ENCODE measurements at places on chromosomes 6 and 20.

- no peak for DNase-seq
Observed at GRCh38 chr6:116667623-116668022, 943 bp downstream of the ZUP1 start.

GRCh38 chr6:106079961-106080762 is 6.0 kb upstream of the PRDM1 start:
- no peak for DNase-seq

DNA sequence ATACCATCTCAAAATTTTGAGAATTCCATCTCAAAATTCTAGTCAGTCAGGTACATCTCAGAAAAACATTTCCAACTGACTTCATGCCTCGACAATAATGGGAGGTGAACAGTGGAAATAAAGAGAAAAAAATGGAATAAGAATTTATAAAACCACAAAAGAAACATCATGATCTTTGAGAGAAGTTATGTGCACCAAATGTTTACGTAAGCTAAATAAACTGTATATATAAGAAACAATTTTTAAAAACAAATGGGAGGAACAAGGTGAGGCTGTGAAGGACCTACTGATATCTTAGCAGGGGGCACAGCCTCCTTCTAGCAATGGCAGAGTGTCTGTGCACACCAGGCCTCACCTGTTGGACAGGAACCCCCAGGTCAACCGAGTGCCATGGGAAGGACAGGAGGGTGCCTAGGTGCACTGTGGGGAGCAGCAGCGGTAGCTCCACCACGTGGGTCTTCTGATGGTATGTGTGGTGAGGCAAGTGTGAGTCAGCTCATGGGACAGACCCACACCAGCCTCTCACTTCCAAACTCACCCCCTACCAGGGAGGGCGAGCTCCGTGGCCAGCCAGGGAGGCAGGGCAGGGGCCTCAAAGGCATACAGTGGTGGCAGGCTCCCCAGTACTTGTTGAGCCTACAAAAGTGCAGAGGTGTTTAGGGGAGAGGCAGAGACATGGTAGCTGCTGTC is 23.2 kb downstream of the DIDO1 start:
- DNase-seq: no peak

GRCh38 chr6:154258064-154258757 is 98.4 kb downstream of the IPCEF1 start:
- DNase-seq: no peak

DNA sequence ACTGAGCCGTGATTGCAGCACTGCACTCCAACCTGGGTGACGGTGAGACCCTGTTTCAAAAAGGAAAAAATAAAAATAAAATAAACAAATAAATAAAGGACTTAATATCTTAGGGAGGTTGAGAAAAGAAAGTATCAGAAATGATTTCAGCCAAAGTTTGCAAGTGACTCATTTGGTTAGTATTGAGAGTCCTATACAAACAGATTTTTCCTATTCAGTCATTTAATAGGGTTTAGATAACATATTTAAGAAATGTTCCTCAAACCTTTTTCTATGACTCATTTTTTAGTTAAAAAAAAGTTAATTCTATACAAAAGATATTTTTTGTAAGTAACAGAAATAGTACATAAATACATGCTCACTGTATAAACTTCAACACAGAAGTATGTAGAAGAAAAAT is 235.1 kb downstream of the GJA1 start:
- DNase-seq: no peak

GRCh38 chr6:134176264-134176975 is 124.0 kb upstream of the SLC2A12 start:
- no peak for DNase-seq

DNA sequence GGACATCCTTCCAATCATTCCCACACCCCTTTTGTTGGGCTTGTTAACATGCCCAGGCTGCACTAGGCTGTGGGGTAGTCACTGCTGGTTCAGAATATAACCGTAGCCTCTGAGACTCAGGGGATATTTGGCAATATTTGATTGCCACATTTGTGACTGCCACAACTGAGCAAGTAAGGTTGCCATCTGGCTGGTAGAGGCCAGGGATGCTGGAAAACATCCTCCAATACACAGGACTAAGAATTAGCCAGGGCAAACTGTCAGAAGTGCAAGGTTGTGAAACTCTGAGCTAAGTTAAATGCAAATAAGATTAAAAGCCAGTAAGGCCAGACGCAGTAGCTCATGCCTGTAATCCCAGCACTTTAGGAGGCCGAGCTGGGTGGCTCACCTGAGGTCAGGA is 112.0 kb downstream of the ZMYND8 start:
- DNase-seq: no peak

DNA sequence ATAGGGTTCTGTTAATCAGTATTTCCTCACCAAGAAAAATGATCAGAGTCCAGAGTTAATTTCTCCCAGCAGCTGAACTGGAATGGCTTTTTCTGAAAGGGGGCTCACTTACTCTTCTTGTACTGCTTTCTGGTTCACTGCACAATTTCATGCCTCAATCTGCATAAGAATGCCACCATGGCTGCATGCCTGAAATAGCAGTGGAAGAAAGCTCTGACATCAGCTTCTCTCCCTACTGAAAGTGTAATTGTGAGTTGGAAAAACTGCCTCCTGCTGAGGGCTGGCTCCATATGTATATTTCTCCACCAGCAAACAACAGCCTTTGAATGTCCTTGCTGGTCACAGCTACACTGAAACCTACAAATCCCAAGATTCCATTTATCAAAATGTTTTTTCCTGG is 1027.2 kb upstream of the GJE1 start:
- DNase-seq: no peak

DNA sequence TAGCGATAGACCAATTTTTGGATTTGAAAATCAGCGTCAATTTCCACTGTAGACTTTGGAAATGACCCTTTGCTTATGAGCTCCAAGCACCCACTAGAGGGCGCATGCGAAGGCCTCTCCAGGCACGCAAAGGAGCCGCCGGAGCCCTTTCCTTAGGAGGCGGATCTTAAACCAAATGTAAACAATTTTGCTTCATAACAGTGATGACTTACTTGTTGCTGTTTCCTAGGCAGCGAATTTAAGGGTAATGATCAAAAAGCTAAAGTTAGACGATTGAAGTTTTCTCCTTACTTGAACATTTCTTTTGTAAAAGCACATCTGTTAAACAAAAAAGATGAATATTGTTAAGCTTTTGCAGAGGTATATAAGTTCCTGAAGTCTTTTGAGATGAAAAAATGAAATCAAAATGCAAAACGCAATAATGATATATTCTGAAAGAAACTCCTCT is 29.2 kb upstream of the EXOC2 start:
- peak; percentile 77 for DNase-seq

DNA sequence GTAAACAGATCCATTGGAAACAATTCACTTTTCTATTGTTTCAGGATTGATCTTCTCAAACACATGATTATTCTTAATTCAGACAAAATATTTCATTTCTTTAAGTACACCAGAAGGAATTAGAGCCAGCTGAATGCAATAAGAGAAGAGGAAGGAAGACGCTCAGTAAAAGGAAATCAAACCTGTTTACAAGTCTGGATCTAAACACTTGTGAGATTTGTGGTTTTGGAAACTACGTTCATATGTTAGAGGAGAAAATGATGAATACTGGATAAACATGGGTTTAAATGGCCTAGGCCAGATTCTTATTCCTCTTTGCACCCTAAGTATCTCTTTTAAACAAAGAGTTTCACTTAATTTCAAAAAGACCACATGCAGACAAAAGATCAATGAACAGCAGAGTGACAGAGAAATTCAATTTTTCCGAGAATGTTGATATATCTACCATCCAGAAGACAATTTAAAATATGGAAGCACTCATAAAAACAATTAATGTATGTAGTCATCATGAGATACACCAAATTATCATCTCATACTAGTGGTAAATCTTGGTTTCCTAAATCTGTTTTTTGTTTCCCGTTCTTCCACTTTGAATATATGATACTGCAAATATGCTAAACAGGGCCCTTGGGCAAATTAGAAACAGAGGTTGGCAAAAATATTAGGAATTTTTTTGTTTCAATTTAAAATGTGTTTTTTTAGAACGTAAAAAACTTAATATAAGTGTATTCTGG is 703.5 kb upstream of the CITED2 start:
- DNase-seq: no peak

- DNase-seq: no peak
Observed at GRCh38 chr6:138293428-138294395, 75.4 kb upstream of the PBOV1 start.

GRCh38 chr6:88428068-88428467 is 261.9 kb upstream of the CNR1 start:
- no peak for DNase-seq

DNA sequence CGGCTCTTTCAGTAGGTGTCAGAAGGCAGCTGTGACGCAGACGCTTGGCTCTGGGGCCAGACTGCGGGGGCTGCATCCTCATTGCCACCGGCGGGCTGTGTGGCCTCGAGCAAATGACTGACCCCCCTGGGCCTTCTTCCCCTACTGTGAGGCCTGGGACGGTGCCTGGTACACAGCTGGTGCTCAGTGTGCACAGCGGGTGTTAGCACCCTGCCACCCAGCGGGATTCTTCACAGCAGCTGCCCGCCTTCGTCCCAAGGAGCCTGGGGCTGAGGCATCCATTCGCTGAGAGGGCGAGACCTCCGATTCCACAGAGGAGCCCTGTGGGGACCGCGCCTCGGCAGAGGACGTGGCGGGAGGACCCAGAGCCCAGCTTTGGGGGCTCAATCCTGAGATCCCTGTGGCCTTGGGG is 10.6 kb downstream of the SLCO4A1 start:
- DNase-seq: no peak

DNA sequence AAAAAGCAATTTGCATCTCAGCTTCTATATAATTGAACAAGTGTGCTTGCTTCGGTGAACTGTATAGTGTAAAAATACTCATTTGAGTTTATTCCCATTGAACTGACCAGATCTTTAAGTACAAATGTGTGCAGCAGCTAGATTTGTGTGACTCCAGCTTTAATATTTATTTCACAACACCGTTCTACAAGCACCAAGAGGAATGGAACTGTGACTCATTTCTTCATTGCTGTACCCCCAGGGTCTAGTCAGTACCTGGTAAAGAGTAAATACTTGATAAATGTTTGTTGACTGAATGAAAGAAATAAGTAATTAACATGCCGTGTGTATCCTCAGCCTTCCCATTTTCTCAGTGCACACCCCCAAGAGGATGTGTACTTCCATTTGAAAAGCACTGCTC is 464.8 kb downstream of the CBLN4 start:
- DNase-seq: no peak

DNA sequence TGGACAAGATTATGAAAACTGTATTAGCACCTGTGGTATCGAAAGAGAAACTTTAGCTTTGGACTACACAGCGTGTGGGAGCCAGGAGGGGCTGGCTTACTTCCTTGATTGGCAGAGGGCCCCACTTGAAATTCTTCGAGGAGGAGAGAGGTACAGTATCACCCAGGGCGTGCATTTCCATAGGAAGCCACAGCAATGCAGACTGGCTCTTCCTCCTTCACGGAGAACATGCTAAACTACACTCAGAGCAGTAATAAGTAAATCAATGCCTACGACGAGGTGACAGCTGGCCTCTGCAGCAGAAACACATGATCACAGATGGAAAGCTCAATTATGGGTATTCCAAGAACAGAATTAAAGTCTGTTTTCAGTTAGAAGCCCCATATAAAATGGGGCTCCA is 44.2 kb downstream of the MYLK4 start:
- DNase-seq: no peak

- DNase-seq: no peak
Observed at GRCh38 chr20:53154540-53154939, 182.4 kb downstream of the TSHZ2 start.

DNA sequence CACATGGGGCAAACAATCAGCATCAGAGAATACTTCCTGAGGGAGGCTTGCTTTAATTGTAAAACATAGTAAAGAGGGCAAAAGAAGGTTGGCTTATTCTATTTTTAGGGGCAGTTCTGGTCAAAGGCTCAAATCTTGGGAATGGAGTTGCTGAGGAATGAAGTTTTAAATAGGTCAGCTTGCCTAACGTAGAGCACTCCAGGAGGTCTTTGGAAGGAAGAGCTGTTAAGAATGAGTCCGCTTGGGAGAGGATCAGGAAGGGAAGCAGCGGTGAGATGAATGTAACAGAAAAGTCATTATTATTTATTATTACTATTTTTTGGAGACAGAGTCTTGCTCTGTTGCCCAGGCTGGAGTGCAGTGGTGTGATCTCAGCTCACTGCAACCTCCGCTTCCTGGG is 108.7 kb downstream of the ZFAND3 start:
- DNase-seq: no peak

DNA sequence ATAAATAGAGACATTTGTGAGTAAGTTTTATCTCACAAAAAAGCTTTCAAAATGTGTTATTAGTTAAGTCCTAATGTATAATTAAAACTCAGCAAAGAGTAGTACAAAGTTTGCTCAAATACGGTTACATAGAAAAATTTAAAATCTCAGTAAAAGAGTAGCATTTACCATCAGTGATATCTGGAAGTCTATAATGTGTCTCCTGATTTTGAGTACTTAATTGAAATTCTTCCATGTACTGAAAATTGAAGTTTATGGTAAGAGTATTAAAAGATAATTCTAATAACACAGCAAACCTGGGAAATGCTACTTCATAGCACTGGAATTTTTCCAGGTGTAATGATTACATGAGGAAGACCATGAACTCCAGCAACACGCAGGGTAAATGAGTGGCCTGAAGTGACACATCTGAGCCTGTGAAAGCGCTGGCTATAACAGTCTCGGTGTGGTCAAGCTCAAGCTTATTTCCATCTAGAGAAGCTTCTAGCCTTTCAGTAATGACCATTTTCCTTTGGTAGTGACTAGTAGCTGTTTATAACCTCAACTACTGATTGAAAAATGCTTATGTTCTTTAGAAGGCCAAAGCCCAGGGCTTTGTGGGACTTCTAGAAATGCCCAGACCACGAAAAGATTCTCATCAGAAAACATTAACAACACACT is 203.2 kb downstream of the ISM1 start:
- DNase-seq: no peak

DNA sequence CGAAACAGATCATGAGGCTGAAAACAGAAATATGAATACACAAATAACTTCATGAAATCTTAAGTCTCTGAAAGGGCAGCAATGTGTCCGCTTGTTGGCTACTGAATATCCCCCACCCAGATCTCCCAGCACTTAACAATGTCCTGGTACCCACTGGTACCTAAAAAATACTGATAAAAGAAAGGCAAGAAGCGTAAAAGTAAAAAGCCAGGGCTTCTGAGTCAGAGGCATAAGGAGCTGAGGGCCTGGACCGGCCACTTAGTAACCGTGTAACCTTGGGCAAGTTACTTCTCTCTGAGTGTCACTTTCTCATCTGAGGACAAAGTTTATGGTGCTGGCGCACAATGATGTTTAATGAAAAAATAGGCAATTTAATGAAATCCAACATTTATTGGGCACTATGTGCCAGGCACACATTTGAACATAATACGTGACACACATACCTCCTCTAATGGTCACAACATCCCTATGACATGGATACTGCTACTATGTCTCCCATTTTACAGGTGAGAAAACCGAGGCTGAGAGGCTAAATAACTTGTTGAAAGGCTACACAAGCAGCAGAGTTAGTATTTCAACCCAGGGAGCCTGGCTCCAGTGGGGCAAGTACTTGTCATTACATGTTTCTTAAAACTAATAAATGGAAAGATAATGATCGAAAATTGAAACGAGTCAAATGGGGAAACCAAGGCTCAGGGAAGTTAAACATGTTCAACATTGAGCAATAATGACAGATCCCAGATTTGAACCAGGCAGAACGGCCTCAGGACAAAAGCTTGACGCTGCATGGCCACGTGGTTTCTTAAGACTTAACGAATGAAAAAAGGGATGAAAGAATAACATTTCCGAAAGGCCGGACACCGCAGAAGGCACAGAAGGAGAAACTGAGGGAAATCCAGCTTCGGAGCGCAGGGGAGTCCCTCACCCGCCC is 828 bp downstream of the TP53RK start:
- no peak for DNase-seq
